ENCODE measurements at places on chromosomes 3 and 15. TPM values are rescaled to one million over a fixed set of nuclear protein-coding genes. Genes with fewer than 3 reads are reported as not detected.

GRCh38 chr15:76286271-76286879, 24.9 kb downstream of the ETFA start:
- DNase-seq: no peak

- no peak for DNase-seq
Measured at GRCh38 chr3:153957421-153957820, 163.8 kb upstream of the ARHGEF26 start.

DNA sequence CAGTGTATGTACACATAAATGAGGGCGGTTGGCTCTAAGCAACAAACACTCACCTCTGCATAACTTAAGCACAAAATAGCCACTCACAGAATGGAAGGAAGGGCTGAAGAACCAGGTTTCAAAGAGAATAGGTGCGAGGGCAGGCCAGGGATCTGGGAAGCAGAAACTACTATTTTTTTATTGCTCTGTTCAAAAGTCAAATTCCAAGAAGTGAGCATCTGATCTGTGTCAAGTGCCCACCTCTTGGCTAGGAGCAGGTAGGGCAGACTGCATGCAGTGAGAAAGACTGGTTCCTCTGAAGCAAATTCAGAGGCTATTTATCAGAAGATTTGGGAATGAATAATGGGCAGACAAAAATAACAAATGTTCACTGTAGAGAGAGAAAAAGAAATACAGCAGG, 336.4 kb upstream of the CTNNB1 start:
- DNase-seq: no peak

DNA sequence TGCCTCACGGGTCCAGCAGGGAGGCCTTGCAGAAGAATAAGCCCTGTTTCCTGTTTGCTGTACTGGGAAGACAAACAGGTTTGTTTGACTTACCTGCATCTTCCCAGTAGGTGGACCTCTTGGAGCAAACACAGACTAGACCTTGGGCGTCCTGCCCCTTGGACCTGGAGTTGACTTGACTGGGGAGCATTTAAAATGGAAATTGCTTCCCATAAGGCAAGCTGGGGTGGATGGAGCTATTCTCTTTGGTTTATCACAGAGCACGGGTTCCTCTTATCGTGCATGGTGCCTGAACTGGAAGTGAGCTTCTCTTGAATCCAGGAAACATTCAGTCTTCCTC, 151.4 kb downstream of the RPLP1 start:
- peak; percentile 88 for DNase-seq

DNA sequence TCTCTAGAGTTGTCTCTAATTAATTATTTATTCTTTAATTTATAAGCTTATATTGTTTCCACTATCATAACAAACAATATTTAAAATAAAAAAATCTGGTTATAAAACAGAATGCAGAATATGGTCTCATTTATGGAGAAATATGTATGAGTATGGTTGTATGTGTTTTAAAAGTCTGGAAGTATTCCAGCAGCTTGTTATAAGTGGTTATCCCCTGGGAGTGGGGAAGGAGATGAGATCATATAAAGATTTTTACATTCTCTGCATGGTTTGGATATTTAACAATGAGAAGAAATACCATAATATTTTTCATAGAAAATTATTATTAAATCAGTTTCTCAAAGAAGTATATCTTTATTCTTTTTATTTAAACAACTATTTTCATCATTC, 135.4 kb upstream of the MB21D2 start:
- no peak for DNase-seq

ZBED2 gene
- not detected for total RNA-seq

DNA sequence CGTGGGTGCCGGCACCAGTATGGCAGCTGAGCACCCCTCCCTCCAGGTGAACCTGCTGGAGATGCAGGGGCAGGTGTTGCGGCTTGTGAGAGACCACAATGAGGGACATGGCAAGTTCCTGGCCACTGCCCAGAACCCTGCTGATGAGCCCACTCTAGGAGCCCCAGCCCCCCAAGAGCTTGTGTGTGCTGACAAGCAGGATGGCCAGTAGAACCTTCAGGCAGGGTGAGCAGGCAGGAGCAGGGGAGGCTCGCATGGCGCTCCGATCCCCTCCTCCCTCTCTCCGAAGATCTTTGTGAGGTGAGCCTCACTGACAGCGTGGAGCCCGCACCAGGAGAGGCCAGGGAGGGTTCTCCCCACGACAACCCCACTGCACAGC, 29.8 kb downstream of the NGRN start:
- DNase-seq: no peak

GRCh38 chr3:186589121-186589520, 18.6 kb downstream of the DNAJB11 start:
- DNase-seq: peak; percentile 50
